Activated T-helper 2 cell treated with anti-CD3 and anti-CD28 coated beads, Interferon-gamma antibody, Interleukin-2, Interleukin-4, amounts not matched to agents 10 μg/mL and 5 μg/mL and 100 μg/mL, durations not matched to agents 14 hours and 24 hours and 36 hours (primary cell): ENCODE measurements at places on chromosomes 16 and 17. TPM values are rescaled to one million over a fixed set of nuclear protein-coding genes. Genes with fewer than 3 reads are reported as not detected.

GRCh38 chr16:53886482-53887378 is 182.8 kb downstream of the FTO start:
- no peak for DNase-seq

DNA sequence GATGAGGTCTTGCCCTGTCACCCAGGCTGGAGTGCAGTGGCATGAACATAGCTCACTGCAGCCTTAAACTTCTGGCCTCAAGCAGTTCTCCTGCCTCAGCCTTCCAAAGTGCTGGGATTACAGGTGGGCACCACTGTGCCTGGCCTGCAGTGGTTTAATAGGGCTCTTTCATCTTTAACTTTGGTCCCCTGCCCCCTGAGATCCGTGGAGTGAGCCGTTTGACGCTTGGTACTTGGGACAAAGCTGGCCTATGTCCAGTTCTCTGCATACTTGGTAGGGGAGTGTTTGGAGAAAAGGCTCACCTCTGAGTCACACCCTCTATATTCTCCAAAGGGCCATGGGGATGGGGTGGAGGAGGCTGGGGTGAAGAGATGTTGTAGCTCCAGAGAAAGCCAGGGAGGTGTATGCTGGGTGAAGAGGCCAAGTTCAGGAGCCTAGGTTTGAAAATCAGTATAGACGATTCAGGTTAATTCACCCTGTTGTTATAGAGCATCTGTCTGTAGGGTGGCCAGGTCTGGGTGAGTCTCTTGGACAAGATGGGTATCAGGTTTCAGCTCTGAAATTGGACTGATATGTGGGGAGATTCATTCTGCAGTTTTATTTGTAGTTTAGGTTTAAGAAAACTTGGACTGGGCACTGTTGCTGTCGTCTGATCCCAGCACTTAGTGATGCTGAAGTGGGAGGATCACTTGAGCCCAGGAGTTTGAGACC is 17.6 kb downstream of the ABCC1 start:
- no peak for DNase-seq

The ENPP7 gene
- not detected in 2 replicates for total RNA-seq

GRCh38 chr17:11618861-11619566 is 20.7 kb downstream of the DNAH9 start:
- no peak for DNase-seq

DNA sequence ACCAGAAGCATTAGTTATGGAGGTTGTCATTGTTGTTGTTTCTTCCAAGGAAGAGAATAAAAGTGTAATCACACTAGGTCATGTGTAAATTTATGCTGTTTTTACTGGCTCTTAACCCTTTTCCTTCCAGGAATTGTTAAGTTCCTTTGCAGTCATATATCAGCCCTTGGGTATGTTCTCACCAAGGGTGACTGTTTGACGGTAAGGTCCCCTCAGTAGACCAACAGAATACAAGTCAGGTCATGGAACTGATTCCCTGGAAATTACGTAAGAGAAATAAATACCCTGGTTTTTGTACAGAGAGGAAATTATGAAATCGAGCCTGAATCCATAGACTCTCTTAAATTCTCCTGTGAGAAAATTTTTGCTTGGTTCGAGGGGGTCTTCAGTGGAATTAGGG is 11.2 kb upstream of the KCNJ2 start:
- DNase-seq, result no peak

DNA sequence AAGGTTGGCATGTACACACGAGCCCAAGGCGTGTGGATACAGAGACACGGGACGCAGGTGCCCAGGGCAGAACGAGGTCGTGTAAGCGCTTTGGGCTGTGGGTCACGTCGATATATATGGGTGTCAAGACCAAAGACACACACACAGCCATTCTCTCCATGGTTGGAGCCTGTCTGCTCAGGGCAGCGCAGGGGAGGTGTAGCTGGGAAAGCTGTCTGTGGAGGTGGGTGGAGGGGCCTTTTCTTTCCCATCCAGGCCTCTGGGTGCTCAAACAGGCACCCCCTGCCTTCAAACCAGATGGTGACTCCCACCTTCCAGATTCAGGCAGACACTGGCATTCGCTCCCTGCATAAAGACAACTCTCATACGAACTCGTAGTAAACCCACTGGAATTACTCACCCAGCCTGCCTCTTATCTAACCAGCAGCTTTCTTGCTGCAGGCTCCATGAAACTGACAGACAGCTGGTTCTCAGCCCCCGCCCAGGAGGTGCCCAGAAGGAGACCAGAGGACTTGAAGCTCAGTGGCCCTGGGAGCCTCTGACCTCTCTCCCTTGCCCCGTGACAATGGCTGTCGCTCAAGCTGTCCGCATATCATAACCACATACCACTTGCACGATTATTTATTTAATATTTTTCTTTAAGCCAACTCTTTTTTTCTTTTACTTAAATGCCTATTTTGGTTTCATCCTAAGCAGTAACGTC is 237.1 kb downstream of the KATNIP start:
- DNase-seq, result no peak

- peak; percentile 44 for DNase-seq
Observed at GRCh38 chr16:56191156-56191815, at the start of gene GNAO1. GNAO1 (plus strand) TSS chr16:56191489; CDS start chr16:56192236, 747 bp downstream.

The PIRT gene
- not detected in 2 replicates for total RNA-seq

The TMEM204 gene
- total RNA-seq, result 17.2 and 17.8 TPM in 2 replicates

GRCh38 chr17:6097005-6097279 is 26.8 kb downstream of the WSCD1 start:
- DNase-seq, result no peak

DNA sequence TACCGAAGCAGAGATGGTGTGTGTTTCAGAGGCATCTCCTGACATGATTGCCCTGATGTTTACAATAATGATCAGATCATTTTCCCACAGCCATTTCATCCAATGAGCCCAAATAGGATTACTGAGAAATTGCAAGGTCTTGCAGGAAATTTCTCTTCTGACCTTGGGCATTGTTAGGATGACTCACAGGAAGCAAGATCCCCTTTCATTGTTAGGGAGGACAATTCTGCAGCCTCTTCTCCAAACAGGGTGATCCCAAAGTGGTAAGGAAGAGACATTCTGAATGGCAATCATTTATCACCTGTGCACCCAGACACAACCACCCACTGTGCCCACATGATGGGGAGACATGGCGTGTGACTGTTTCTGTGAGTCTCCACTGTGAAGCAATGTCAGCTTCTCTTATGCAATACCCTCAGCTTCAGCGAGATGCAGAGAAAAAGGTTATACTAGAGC is 306.7 kb upstream of the XYLT1 start:
- no peak for DNase-seq

DNA sequence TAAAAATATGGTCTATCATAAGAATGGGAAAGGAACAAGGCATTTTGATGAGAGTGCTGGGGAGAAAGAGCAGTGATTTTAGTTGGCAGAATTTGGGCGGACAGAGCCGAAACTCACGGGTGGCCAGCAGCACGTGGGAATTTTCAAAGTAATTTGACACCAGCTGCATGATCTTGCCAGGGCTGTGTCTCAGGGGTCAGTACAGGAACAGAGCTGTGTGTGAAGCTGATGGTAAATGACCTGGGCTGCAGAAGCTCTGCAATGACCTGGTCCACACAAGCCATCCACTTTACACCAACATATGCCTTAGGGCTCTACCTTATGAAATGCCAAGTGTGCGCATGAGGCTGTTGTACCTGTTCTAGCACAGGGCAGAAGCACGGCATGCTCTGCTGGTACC is 112.0 kb downstream of the ZFHX3 start:
- no peak for DNase-seq

- DNase-seq, result no peak
Observed at GRCh38 chr16:50338371-50339231, 30.2 kb downstream of the BRD7 start.

The SDF2 gene
- total RNA-seq, result 40.3 and 49.2 TPM in 2 replicates

The PRSS27 gene
- 1.8 and 2.1 TPM in 2 replicates for total RNA-seq

The CDK5R1 gene
- 10.8 and 12.0 TPM in 2 replicates for total RNA-seq

The ULK2 gene
- total RNA-seq, result 12.3 and 13.1 TPM in 2 replicates

- no peak for DNase-seq
Observed at GRCh38 chr17:2155573-2155972, 100.7 kb downstream of the HIC1 start.

- no peak for DNase-seq
Observed at GRCh38 chr16:55622272-55622671, 33.5 kb upstream of the SLC6A2 start.

The ESRP2 gene
- 0.23 and 0.34 TPM in 2 replicates for total RNA-seq

The ACSM5 gene
- not detected in 2 replicates for total RNA-seq

The APOH gene
- not detected in 2 replicates for total RNA-seq

The MPV17L gene
- 0.02 and 0.09 TPM in 2 replicates for total RNA-seq
